A549 treated with GW870086 at 1 μM for 4 hours (cell line): ENCODE measurements at places on chromosomes 2 and 18. TPM values are rescaled to one million over a fixed set of nuclear protein-coding genes. Genes with fewer than 3 reads are reported as not detected.

FKBP1B gene
- total RNA-seq = 10.1 to 13.2 TPM (median 11.8 TPM) in 5 replicates

PSMD14 gene
- total RNA-seq = 97.3 to 119 TPM (median 104 TPM) in 5 replicates

LCT gene
- 0.02 to 0.07 TPM (median 0.03 TPM) in 5 replicates for total RNA-seq

GCG gene
- not detected in 5 replicates for total RNA-seq

ZNF513 gene
- 9.7 to 15.5 TPM (median 14.0 TPM) in 5 replicates for total RNA-seq
